ENCODE measurements at places on chromosomes 5 and 9. TPM values are rescaled to one million over a fixed set of nuclear protein-coding genes. Genes with fewer than 3 reads are reported as not detected.

DNA sequence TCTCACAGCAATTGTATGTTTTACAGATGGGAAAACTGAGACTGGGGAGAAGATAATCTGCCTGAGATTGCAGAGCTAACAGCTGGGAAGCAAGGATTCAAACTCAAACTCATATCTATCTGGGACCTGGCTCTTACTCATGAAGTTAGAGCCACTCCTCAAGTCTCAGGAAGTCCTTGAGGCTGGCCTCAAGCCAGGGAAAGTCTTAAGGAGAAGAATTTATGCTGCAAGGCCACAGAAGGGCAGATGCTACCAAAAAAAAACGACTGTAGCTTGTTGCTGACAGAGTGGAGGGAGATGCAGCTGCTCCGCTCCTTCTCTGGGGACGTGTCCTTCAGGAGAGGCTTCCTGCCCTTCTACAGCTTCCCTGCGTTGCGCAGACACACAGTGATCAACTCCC lies 39.8 kb downstream of the BARHL1 start:
- DNase-seq = no peak

GRCh38 chr5:141874262-141874964 lies 3.8 kb downstream of the PCDH1 start:
- DNase-seq = peak; percentile 84

DNA sequence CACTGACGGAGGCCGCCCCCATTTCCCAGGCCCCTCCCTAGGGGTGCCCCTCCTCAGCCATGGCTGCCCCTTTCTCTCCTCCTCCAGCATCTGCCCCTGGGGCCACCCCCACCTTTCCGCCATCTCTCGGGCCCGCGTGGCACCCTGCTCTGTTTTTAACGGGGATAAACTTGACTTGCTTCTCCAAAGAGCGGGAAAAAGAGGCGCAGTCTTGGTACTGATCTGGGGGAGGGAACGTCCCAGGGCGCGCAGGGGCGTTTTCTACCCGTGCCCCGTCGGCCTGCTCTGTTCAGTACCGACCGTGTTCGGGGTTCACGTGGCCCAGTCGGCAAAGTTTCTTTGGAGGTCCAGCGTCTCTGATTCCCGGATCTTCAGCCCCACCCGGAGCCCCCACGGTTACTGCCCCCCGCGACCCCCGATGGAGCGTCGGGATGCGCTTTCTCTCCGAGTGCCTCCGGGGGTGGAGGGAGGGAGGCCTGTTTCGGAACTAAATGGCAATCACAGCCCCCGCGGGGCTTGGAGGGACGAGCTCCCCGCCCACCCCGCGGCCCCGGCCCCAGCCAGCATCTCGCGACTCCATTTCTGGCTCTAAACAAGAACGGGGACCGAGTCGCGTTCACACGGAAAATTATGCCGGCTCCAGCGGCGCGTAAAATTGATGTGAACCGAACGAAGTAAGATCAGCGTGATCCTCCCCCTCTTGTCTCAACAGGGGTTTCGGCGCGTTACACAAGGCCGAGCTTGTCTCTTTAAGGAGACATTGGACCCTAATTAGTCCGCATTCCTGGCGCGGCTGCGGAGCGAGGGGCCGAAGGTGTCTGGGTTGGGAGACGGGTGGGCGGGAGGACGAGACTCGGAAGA lies 1.1 kb upstream of the TLE4 start:
- DNase-seq = no peak

GRCh38 chr5:154740957-154741356 lies 14.2 kb upstream of the LARP1 start:
- peak; percentile 41 for DNase-seq

Gene SLC36A2
- total RNA-seq = not detected

Gene PLAC8L1
- total RNA-seq = 1.5 TPM

DNA sequence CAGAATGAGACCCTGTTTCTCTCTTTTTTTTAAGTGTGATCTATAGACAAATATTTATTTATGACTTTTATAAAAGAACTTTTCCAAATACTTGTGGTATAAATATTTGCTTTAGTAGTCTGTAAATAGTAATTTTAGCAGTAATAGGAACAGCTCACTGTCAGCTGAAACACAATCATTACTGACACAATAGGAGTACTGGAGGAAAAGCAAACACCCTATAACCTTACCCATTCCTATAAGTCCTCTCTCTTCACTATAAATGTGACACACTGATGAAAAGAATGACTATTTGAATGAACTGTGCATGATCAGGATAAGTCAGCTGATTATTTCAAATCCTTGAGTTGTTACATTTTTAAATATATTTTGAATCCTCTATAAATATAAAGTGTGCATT lies 72.4 kb downstream of the CDH12 start:
- DNase-seq = no peak

DNA sequence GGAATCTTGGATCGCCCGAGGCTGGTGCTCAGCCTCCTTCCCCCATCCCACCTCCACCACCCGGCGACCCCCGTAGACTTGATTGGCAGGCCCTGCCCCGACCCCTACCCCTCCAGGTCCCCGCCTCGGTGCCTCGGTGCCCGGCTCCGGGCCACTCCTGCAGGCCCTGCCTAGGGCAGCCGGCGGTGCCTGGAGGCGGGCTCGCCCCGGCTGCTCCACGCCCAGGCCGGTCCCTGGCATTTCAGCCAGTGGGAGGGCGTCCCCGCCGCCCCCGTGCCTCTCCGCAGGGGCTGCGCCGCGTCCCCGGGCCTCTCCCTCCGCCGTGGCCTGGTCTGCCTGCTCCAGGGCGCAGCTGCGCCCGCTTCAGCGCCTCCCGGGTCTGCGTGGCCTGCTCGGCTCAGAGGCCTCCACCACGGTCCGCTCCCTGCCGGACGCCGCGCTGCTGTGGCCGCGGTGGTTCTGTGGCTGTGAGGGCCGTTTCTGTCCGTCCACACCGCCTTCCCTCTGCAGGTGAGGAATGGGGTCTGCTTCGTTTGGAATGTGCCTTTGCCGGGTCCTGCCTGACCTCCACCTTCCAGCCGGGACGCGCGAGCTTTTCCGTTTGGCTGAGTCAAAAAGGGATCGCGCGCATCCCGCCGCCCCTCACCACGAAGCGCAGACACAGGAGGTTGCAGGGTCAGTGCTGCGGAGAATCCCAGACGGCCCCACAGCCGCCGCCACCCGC lies 48.3 kb upstream of the IRX4 start:
- peak; percentile 88 for DNase-seq

DNA sequence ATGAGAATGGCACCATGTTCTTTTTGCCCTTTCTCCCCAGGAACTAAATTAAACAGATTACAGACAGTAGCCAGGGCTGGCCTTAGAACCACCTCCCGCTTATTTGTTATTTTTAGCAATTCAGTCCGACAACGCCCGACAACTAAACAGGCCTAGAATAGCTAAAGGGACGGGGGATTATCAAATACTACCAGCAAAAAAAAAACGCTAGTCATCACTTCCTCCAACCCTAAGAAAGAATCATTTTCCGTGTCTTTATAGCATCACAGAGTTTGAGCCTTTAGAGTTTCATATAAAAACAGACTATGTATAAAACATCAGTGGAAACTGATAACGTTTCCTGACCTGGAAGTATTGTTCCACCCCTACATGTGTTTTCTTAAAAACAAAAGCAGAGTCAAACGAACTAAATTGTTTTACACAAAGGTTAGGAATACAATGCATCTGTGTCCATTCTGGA lies 35.3 kb downstream of the PFDN1 start:
- DNase-seq = no peak

- no peak for DNase-seq
Observed at GRCh38 chr9:22005702-22006606, 3.2 kb downstream of the CDKN2B start.

GRCh38 chr5:5919411-5919810 lies 458.9 kb downstream of the MED10 start:
- DNase-seq = no peak

Gene CCL21
- 18.0 TPM for total RNA-seq

- no peak for DNase-seq
Observed at GRCh38 chr5:149320791-149321330, 24.4 kb upstream of the GRPEL2 start.

GRCh38 chr5:142475102-142475513 lies 150.3 kb upstream of the SPRY4 start:
- no peak for DNase-seq

GRCh38 chr5:108024986-108025385 lies 354.2 kb upstream of the EFNA5 start:
- DNase-seq = no peak

DNA sequence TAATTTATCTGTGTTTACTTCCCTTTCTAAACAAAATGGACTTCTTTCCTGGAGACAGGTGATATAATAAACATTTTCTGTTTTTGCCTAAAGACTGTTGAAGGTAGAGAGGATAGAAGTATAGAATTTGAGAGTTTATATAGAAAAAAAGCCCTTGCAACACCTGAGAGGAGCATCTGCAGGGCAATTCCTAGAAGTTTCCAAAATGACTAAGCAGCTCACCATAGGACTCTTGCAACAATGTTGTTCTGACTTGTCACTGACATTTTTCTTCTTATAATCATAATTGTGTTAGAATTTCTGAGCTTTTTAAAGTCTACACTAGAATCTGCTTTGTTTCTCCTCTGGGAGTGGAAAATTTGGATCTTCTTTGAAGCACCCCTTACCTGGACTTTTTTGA lies 216.8 kb downstream of the TUSC1 start:
- DNase-seq = no peak
